ENCODE measurements at places on chromosomes 16 and 17.

DNA sequence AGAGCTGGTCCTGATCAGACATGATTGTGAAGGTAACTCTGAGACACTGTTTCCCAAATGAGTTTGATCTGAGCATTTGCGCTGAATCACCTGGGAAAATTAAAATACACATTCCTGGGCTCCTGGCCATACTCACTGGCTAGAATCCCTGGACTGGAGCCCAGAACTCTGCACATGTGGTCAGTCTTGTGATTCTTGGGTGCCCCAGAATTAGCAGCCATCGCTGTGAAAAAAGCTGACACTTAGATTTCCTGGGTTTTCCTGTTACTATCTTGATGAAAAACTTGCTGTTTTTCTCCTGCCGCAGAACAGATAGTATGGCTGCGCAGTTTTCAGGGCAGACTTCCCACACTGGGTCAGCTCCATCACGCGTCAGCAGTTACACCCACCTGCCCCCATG lies 24.6 kb downstream of the NECAB2 start:
- DNase-seq, result no peak

DNA sequence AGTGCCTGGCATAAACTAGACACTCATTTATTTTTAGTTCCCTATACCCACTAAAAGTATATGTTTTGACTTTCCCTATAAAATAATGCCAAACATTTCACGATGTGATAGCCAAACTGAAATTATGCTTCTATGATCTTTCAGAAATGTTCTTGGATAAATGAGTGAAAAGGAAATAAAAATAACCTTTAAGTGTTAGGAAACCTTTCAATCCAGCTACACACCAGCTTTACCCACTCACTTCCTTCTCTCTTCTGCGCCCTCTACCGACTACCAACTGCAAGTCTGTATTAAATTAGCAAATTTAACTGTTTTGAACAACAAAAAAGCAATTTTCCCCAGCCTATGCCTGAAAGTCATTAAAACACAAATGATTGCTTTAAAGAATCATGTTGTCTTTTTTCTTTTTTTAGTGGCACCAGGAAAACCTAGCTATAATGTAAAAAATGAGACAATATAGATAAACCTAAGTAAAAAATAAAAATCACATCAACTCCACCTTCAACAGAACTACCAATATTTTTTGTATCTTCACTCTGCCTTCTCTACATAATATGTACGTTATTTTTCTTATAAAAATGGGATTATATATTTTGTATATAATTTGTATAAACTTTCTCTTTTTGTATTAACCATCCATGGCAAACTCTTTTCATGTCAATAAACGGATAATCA lies 13.2 kb upstream of the TMEM100 start:
- no peak for DNase-seq

DNA sequence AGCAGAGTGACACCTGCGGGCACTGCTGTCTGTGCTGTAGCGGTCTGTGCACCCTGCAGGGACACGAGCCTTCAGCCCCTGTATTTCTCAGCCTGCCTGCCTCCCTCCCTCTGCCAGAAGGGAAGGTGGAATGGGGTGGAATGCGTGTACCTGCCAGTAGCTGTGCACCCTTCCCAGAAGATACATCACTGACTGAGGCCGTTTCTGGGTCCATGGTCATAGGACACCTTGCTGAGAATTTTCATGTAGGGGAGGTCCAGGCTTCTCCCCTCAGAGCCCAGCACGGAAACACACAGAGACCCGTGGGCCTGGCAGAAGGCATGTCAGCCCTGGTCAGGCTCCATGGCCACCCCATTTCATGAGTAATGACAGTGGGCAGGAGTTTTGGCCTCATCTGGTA lies 16.5 kb downstream of the DBNDD1 start:
- DNase-seq, result no peak

- no peak for DNase-seq
Measured at GRCh38 chr16:85394456-85395206, 218.5 kb upstream of the GSE1 start.

GRCh38 chr17:39196808-39197291 lies 619 bp downstream of the CACNB1 start:
- no peak for DNase-seq

DNA sequence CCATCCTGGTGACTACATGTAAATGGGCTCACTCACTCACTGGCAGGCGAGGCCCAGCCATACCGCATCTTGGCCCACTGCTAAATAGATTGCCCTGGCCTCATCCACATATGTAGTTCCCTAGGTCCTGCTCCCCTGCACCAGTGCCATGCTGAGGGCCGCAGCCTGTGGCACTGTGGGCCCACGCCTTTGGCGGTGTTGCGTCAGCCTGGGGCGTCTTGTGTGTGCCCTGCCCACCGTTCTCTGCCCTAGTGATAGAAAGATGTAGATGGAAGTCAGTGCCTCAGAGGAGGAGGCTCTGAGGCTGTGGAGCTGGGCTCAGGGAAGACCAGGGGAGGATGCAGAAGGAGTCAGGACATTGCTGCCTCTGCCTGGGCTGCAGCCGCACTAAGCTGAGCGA lies 18.9 kb downstream of the C17orf75 start:
- DNase-seq, result no peak

GRCh38 chr17:69999253-69999652 lies 75.8 kb upstream of the KCNJ16 start:
- DNase-seq, result no peak

DNA sequence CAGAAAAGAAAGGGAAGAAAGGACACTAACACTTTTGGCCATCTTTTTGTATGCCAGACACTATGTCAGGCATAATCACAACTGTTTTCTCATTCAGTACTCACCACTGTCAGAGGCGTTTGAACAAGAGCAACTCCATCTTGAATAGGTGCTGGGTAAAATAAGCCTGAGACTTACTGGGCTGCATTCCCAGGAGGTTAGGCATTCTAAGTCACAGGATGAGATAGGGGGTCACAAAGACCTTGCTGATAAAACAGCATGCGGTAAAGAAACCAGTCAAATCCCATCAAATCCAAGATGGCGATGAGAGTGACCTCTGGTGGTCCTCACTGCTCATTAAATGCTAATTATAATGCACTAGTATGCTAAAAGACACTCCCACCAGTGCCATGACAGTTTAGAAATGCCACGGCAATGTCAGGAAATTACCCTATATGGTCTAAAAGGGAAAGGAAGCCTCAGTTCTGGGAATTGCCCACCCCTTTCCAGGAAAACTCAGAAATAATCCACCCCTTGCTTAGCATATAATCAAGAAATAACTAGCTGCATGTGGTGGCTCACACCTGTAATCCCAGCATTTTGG lies 14.9 kb upstream of the LYRM9 start:
- DNase-seq, result no peak
